ACHN (cell line): ENCODE measurements at places on chromosomes 11 and 22.

GRCh38 chr22:42602470-42602869 is 12.2 kb downstream of the POLDIP3 start:
- DNase-seq = no peak

DNA sequence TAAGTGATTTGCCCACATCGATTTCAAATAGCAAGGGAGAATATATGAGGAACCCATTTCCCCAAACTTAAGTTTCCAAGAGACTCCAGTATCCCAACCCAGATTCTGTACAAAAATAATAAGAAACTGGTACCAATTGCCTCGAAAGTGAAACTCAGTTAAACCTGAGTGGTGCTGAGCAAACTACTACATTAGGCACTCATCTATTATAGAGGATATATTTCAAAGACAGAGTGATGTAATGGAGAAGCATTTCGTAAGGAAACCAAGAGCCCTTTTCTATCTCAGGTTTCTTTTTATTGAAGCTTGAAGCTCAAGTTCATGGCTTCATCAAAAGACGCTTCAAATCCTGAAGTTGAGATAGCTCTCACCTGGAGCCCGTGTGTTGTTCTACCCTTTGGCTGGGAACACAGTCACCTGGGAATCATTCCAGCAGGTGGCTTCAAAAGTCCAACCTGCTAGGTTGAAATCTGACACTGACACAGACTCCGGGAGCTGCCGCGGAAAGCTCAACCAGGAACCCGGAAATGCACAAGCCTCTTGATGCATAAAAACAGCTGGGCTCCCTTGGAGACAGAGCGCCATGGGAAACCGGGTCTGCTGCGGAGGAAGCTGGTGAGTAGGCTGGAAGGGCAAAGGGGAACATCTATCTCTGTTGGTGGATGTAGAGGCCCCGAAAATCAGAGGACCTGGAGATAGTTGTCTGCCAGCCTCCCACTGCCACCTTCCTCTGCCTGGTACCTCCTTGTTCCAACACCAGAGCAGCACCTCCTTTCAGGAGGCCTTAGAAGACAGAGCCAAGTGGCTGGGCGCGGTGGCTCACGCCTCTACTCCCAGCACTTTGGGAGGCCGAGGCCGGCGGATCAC is at the start of gene C11orf52:
Gene C11orf52, plus strand, starts transcription at position 524 of the 867 bp plus-strand sequence. Its CDS starts 60 bp downstream, at position 584.
- peak; percentile 65 for DNase-seq

- DNase-seq = peak; percentile 61
Measured at GRCh38 chr11:59756845-59757244, 1.7 kb downstream of the STX3 start.

- peak; percentile 35 for DNase-seq
Measured at GRCh38 chr11:11620921-11621572, 758 bp downstream of the GALNT18 start.

GRCh38 chr11:36620246-36620645 is 22.2 kb upstream of the RAG2 start:
- no peak for DNase-seq

DNA sequence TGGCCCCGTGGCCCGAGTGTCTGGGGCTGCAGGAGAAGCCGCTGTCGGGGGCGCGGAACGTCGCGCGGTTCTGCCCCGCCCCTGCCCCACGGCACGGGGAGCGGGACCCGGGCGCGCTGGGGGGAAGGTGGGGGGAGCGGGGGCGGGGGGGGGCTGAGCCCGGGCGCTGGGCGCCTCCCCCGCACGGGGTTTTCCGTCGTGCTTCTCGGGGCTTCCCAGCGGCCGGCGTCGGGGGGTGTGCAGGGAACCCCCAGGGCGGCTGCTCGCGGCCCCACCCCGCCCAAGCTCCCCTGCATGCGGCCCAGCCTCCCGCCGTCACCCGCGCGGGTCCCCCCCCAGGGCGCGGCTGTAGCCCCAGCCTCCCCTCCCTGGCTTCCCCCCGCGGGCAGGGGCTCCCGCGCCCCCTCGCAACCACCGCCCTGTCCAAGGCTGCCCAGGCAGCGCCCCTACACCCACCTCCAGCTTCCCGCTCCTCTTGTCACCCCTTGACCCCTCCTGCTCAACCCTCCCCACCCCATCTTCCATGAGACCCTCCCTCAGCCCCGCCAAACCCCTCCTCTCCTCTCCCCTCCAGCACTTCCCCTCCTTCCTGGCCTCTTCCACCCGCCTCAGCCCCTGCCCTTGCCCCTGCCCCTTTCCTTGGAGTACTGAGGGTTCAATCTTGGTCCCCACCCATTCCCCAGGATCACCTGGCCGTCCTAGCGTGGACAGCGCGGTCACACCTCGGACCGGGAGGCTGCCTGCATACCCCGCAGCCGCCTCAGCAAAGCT is 1.7 kb downstream of the IL17REL start:
- DNase-seq = no peak

DNA sequence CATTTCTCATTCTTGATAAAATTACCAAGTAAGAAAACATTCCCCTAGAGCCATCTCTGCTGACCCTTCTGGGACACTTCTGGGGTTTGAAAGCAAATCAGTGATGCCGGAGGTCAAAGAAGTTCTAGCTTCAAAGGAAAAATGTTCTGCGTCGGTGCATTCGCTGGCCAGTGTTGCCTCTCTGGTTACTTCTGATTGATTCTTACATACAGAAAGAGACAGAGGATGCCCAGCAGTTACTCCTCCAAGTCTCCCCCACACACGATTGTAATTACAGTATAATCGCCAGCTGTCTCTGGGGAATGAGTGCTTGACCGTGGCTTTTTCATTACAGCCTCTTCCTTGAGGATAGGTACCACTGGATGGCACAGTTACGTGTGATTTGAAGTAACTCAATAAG is 150.9 kb downstream of the SNX19 start:
- no peak for DNase-seq

GRCh38 chr11:102410382-102410784 is 42.2 kb downstream of the TMEM123 start:
- no peak for DNase-seq

- DNase-seq = peak; percentile 69
Measured at GRCh38 chr11:126440792-126441514, 85.5 kb downstream of the ST3GAL4 start.

GRCh38 chr11:47329431-47329986 is 23.0 kb downstream of the MYBPC3 start:
- DNase-seq = no peak

- DNase-seq = no peak
Measured at GRCh38 chr11:61377461-61378160, 14.8 kb upstream of the TMEM216 start.

GRCh38 chr11:83827940-83828554 is 541.9 kb upstream of the CCDC90B start:
- peak; percentile 41 for DNase-seq

DNA sequence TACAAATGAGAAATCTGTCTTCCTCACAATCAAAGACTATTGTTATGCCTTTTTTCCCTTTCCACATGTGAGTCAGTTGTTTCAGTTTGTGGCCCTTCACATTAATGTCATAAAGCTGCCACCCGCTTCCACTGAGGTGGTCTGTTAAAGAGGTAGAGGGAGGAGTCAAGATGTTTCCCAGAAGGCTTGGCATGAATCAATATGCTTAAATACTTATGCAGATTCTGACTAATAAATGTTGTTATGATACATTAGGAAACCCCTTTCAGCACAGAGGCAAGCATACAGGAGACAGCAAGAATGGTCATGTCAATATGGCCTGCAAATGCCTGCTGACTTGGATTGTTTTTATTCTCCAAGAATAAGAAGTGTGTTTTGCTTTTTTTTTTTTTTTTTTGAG is 6.5 kb downstream of the RTN3 start:
- DNase-seq = no peak

- peak; percentile 95 for DNase-seq
Measured at GRCh38 chr22:37752189-37753087, 55.3 kb upstream of the GCAT start.

GRCh38 chr11:47411884-47412746 is 3.7 kb downstream of the SLC39A13 start:
- DNase-seq = peak; percentile 46

GRCh38 chr11:7056828-7057513 is 31.8 kb upstream of the RBMXL2 start:
- DNase-seq = no peak

- peak; percentile 72 for DNase-seq
Measured at GRCh38 chr11:72813740-72814285, 398 bp upstream of the ATG16L2 start.

DNA sequence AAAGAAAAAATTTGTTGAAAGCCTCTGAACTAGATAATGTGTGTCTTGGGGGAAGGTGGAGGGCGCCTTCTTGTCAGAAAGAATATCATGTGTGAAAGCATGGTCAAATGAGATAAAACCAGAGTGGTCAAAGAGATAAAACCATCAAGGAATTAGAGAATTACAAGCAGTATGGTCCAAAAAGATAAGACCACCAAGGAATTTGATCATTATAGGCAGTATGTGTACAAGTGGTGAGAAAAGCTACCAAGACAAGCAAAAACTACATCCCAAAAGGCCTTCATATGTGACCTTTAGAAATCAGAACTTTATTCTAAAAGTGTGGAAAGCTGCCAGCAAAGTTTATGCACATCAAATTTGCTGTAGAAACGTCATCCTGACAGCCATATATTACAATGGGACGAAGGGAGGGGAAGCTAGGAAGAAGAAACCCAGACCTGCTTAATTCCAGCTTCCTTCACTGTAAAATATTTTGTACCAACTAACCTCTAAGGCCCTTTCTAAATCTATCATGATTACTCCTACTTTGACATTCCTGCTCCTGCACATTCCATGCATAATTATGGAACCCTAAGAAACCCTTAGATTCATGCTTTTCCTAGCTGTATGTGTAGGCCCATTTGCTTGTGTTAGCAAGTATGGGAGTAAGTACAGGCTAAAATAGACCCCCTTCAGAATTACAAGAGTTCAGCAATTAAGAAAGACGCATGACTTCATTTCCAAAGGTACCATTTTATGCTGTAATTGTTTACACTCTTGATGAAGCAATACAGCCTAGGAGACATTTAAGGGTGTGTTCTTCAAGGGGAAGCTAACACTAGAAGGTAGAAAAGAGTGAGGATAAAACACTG is 51.6 kb downstream of the LGR4 start:
- DNase-seq = no peak

- DNase-seq = no peak
Measured at GRCh38 chr11:9090488-9091043, 833 bp downstream of the SCUBE2 start.

DNA sequence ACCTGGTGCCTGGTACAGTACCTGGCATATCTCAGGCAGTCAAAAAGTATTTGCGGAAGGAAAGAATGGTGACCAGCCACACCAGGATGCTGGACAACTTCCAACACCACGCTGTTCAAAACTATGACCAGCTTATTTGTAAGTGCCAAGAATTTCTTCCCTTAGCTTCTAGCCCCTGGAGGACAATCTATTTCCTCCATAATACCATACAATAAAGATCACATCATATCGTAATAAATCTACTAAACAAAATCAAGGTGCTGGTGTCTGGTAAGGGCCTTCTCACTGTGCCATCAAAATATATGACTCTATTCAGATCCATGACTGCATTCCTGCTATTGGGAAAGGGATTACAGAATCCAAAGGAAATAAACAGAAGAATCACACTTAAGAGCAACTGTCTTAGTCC is 51.5 kb downstream of the ALG9 start:
- no peak for DNase-seq

DNA sequence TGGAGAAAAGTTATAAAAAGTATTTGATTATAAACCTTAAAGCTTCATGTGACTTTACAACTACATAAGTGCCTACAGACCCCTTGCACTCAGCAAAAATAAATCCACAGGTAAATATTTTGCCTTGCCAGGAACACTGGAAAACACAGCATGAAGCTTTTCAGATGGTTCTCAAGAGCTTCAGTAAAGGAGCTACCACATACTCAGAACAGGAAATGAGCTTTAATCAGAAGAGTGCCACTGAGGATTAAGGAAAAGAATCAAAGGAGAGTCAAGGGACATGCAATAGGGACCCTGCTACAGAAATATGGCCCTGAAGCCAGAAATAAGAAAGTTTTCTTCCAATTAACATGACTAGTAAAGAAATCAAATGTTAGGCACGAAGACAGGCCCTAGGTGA is 1.2 kb downstream of the CASP1 start:
- no peak for DNase-seq

- DNase-seq = no peak
Measured at GRCh38 chr22:50586416-50586815, 3.8 kb upstream of the CHKB start.

- no peak for DNase-seq
Measured at GRCh38 chr11:125649465-125650166, 24.7 kb downstream of the CHEK1 start.

DNA sequence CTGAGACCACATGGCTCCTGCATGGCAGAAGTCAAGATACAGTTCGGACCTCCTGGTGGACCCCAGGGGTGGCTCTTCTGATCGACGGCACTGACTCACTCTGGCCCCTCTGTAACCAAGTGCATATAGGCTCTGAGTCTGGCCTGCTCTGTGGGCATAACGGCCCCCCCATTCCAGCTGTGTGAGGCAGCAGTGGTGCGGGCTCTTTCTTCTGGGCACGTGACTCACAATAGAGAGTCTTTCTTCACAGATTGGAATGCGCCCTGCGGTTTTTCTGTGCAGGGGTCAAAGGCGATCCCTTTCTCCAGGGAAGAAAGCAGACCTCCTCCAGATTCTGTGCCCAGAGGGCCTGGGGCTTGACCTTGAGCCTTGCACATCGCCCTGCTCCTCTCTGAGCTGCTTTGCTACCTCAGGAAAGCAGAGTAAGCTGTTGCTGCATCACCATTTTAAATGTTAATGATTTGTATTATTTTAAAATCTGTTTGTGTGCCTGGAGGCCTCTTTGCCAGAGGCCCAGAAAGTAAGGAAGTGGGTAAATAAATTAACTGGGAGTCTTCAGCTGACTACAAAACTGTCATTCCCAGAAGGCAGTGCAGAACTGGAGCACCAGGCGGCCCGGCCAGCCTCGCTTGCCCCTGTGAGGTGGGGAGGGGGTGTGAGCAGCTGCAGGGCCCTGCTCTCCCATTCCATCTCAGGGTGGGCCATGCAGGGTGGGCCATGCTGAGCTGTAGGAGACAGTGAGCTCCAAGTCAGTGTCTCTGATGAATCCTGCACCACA is 199.0 kb downstream of the GRIK4 start:
- peak; percentile 70 for DNase-seq

DNA sequence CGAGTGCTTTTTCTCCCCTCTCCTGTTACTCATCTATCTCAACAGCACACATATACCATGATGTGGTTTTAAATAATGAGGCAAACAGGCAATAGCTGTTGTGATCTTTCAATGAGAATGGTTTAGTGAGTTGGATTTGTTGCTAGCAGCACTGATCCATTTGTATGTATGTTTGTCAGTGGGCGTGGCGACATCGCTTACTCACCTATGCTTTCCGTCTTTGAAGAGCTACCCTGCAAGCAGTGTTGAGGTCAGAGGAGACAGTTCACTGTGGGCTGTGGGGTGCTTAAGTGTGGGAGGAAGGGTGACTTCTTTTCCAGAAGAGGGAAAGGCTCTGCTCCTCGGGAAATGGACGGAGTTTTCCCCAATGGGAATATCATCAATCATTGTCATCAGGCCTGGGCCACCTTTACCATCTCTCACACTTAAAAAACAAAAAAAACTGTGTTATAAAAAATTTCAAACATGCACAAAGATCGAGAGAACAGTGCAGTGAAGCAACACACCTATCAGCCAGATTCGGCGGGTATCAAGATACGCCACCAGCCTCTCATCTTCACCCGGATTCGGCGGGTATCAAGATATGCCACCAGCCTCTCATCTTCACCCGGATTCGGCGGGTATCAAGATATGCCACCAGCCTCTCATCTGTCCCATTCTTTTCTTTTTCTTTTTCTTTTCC is 83.8 kb downstream of the TBC1D22A start:
- DNase-seq = no peak

- no peak for DNase-seq
Measured at GRCh38 chr11:1081601-1082311, 7.1 kb downstream of the MUC2 start.
